ENCODE measurements at places on chromosomes 3 and 15. TPM values are rescaled to one million over a fixed set of nuclear protein-coding genes. Genes with fewer than 3 reads are reported as not detected.

FAM98B gene
- 12.0 TPM for total RNA-seq

CPNE9 gene
- not detected for total RNA-seq

RAD18 gene
- total RNA-seq, result 17.9 TPM

PRR20G gene
- total RNA-seq, result not detected

ROPN1 gene
- total RNA-seq, result 0.22 TPM

SCG5 gene
- total RNA-seq, result 2.1 TPM

TOPBP1 gene
- 34.6 TPM for total RNA-seq

ISL2 gene
- total RNA-seq, result not detected

NANOGP8 gene
- total RNA-seq, result 0.91 TPM

SPINT1 gene
- total RNA-seq, result 0.26 TPM

STARD9 gene
- total RNA-seq, result 4.5 TPM

ADAMTS9 gene
- 4.6 TPM for total RNA-seq

PATL2 gene
- 0.78 TPM for total RNA-seq

MNS1 gene
- total RNA-seq, result 2.7 TPM

CLN6 gene
- 13.0 TPM for total RNA-seq

DENND6A gene
- total RNA-seq, result 26.3 TPM

GOLGA6D gene
- not detected for total RNA-seq

LMAN1L gene
- not detected for total RNA-seq

MST1R gene
- total RNA-seq, result 1.3 TPM

HGD gene
- total RNA-seq, result 0.13 TPM

ACKR4 gene
- total RNA-seq, result 5.3 TPM

TMCO5A gene
- not detected for total RNA-seq

CX3CR1 gene
- total RNA-seq, result under 0.01 TPM

CCR1 gene
- 0.65 TPM for total RNA-seq

LDHAL6B gene
- total RNA-seq, result not detected

PSTPIP1 gene
- total RNA-seq, result 10.2 TPM

ISLR2 gene
- total RNA-seq, result not detected

MASP1 gene
- 15.1 TPM for total RNA-seq

PLAAT1 gene
- not detected for total RNA-seq

MFSD1 gene
- total RNA-seq, result 222 TPM

UBA3 gene
- total RNA-seq, result 90.4 TPM

TMEM266 gene
- total RNA-seq, result 0.26 TPM

CAND2 gene
- total RNA-seq, result 6.9 TPM

ERICH6 gene
- not detected for total RNA-seq

NR1I2 gene
- total RNA-seq, result 0.13 TPM

ERC2 gene
- total RNA-seq, result not detected
